ENCODE measurements at places on chromosomes 5 and 9.

DNA sequence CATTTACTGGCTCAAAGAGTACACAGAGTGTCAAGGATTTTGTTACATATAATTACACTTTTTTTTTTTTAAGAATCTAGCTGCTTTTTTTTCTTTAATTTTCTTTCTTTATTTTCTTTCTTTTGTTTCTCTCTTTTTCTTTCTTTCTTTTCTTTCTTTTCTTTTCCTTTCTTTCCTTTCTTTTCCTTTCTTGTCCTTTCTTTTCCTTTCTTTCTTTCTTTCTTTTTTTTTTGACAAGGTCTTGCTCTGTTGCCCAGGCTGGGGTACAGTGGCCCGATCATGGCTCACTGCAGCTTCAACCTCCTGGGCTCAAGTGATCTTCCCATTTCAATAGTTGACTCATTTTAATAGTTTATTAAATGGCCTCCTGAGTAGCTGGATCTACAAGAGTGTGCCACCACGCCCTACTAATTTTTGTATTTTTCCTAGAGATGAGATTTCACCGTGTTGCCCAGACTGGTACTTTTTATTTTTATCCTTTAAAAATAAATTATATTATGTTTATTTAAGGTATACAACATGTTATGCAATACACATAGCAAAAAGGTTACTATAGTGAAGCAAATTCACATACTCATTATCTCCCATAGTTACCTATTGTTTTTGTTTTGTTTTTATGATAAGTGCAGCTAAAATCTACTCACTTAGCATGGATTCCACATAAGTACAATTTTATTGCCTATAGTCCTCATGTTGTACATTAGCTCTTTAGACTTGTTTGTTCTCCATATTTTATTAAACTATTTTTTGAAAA lies 381.5 kb upstream of the KLF4 start:
- no peak for DNase-seq

GRCh38 chr5:157266286-157267007 lies 524 bp downstream of the CYFIP2 start:
- no peak for DNase-seq

- DNase-seq: no peak
Measured at GRCh38 chr5:154422298-154422697, 23.5 kb upstream of the SAP30L start.

DNA sequence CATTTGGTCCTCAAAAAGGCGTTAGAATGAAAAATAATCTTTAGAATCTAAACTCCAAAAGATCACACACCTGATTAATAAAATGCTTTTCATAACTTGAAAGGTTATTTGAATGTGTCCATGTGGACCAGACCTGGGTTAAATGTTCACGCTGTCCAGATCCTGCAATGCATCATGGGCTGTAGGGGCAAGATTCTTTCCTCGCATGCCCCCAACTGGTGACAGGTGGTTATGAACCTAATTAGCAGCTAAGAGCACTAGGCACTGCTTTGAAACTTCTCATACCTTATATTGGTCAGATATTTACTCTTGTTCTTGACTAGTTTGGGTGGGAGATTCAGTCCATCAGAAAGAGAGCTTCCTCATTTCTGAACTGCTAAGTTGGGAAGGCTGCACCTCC lies 19.3 kb upstream of the PIP5K1B start:
- no peak for DNase-seq

- DNase-seq: no peak
Measured at GRCh38 chr9:101376111-101376848, 8.5 kb downstream of the BAAT start.

GRCh38 chr5:157801-158200 lies 33.5 kb upstream of the LRRC14B start:
- no peak for DNase-seq

GRCh38 chr5:2574155-2574554 lies 177.3 kb downstream of the IRX2 start:
- no peak for DNase-seq

- no peak for DNase-seq
Measured at GRCh38 chr9:77011973-77012821, 7.3 kb upstream of the FOXB2 start.

GRCh38 chr9:120478208-120478607 lies 101.8 kb downstream of the CDK5RAP2 start:
- DNase-seq: no peak

- no peak for DNase-seq
Measured at GRCh38 chr5:68286612-68286912, 71.0 kb downstream of the PIK3R1 start.

DNA sequence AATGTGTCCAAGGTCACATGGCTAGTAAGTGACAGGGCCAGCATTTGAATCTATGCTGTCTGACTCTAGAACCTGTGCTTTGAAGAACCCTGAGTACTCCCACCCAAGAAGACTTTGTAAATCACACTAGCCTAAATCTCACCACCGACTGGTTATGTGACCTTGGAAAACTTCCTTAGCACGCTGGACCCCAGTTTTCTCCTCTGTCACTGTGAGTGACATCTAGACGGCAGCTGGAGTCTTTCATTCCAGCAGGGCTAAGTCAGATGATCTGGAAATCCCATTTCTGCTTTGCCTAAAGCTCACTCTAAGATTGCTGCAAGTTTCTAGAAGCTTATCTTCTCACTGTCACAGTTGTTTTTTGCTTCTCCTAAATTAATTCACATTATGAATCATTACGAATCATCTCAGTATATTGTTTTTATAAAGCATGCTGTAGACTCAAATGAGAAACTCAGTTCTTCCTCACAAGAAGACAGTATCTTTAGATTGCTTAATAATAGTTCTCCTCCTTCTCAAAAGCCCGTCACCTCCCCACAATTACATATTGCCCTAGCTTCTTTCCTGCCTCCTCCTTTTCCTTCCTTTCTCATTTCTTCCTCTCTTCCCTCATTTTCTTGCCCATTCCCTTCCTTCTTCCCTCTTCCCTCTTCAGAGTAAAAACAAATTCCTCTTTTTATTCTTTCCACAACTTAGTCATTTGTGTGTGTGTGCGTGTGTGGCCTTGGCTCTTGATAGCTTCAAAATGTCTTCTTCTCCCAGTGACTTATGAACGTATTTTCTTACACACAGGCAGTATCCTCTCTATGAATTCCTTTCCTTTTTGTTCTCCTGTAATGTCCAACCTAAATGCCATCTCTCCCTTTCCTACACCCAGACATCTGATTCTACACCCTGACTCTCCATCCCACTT lies 16.8 kb downstream of the ALDOB start:
- DNase-seq: no peak

DNA sequence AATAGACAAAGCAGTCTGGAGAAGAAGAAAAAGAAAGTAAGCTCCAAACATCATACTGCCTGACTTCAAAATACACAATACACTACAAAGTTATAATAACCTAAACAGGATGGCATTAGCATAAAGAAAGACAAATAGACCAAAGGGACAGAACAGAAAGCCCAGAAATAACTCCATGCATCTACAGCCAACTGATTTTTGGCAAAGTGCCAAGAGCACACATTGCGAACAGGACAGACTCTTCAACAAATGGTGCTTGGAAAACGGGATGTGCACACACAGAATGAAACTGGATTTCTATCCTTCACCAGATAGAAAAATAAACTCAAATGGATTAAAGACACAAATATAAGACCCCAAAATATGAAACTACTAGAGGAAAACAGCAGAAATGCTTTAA lies 66.6 kb upstream of the SPATA31E1 start:
- DNase-seq: no peak

- DNase-seq: no peak
Measured at GRCh38 chr9:135674977-135675376, 11.9 kb downstream of the LCN9 start.

GRCh38 chr9:98016137-98016680 lies 33.1 kb downstream of the ANP32B start:
- DNase-seq: no peak

- DNase-seq: no peak
Measured at GRCh38 chr9:71270554-71270953, 149.1 kb upstream of the TRPM3 start.

DNA sequence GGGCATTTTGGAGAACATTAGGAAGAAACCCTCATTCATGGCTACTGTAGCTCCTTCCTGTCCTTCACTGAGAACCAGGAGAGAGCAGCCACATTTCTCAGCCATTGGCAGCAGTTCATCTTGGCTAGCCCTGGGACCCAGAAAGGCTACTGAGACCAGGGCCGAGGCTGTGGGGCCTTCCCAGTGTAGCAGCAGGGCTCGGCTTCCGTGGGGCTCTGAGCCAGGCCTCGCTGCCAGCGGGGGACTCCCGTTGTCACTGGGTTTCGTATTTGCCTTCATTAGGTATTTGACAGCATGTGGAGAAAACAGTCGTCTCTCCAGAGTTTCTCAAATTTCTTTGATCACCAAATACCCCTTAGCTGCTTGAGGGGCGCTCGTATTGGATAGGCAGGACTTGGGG lies 37.3 kb upstream of the PRDM12 start:
- no peak for DNase-seq

- DNase-seq: no peak
Measured at GRCh38 chr5:139658928-139659667, 10.9 kb downstream of the CXXC5 start.

GRCh38 chr9:129038109-129038852 lies 1.9 kb downstream of the MIGA2 start:
- DNase-seq: no peak

- DNase-seq: no peak
Measured at GRCh38 chr5:98750693-98751092, 22.8 kb upstream of the RGMB start.

- DNase-seq: no peak
Measured at GRCh38 chr5:24161559-24161958, 483.2 kb downstream of the CDH10 start.

GRCh38 chr9:137028263-137029057 lies 423 bp upstream of the ABCA2 start:
- DNase-seq: no peak

DNA sequence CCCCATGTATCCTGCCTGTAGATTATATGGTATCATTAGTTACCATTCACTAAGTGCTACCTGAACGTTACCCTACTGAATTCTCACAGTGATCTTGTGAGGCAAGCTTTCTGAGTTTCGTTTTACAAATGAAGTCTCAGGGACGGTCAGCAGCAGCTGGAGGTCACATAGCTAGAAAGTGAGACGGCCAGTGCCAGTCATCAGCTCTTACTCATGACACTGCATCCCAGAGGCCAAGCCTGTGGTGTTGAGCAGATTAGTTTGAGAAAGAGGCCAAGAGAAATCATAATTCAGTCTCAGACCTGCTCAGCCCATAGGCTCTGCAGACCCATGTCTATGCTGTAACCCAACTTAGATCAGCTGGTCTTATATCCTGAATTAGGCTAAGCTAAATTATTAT lies 95.7 kb upstream of the EGFLAM start:
- no peak for DNase-seq

DNA sequence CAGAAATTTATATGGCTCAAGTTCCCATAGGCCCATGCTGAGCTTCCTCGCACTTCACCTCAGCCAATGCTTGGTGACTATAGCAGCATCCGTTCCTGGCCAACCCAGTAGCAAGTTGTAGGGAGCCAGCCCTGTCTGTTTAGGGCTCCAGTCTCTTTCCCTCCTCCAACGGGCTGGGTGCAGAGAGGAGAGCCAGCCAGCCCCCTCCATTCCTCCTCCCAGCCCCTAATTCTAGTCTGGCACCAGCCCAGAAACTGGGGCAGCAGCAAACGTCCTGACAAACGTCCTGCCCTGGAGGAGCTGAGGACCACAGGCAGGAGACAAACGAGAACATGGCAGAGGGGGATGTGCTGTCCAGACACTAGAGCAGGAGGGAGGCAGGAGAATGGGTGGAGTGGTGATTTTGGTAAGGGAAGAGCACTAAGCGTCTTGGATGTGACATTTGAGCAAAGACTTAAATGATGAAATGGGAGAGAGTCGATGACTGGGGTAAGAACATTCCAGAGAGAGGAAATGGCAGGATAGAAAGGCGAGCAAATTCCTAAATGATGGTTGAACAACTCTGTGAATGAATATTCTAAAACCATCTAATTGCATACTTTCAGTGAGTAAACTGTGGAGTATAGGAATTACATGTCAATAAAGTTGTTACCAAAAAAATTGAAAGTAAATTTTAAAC lies 222.5 kb upstream of the DAPK1 start:
- no peak for DNase-seq

DNA sequence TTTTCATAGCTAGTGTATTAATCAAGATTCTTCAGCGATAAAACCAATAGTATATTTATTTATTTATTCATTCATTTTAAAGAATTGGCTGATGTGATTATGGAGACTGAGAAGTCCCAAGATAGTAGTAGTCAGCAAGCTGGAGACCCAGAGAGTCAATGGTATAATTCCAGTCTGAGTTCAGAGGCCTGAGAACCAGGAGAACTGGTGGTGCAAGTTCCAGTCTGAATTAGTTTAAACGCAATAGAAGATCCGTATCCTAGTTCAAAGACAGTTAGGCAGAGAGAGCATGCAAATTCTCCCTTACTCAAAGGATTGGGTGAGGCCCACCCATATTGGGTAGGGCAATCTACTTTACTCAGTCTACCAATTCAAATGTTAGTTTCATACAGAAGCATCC lies 364.2 kb upstream of the RPS23 start:
- DNase-seq: no peak

DNA sequence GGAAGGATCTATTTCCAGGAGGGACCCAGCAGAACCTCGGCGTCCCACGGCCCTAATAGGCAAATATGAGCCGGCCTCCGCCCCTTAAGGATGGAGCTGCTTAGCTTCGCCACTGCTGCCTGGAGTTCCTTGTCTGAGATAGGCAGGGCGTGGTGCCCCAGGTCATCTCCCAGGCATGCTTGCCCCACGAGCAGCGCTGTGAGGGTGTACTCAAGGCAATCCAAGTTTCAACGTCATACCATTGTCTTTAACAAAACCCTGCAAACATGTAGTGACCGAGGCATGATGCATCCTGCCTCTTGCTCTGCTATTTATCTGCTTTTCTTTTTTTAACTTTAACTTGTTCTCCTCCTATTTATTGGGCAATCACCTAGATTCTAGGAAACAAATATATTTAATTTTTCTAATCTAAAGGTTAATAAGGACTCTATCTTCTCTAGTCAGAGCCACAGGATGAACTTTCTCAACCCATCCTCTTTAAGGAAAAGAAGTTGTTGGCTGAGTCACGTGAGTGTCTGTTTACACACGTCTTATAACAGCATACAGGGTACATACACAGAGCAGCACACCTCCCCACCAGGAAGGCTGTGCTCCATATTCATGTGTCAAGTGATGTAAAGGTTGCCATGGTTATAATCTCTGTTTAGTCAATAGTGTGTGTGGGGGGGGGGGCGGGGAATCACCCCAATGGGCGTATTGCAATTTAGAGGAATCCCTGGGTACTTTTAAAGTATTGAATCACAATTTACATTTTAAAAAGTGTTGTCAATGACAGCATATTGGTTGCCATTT lies 27.3 kb upstream of the ZSWIM6 start:
- DNase-seq: peak; percentile 42

- no peak for DNase-seq
Measured at GRCh38 chr5:132378580-132378979, 9.1 kb downstream of the SLC22A5 start.

- DNase-seq: peak; percentile 1
Measured at GRCh38 chr5:69368458-69369339, 621 bp downstream of the AK6 start.

- no peak for DNase-seq
Measured at GRCh38 chr5:91150636-91151035, 232.5 kb downstream of the ARRDC3 start.

DNA sequence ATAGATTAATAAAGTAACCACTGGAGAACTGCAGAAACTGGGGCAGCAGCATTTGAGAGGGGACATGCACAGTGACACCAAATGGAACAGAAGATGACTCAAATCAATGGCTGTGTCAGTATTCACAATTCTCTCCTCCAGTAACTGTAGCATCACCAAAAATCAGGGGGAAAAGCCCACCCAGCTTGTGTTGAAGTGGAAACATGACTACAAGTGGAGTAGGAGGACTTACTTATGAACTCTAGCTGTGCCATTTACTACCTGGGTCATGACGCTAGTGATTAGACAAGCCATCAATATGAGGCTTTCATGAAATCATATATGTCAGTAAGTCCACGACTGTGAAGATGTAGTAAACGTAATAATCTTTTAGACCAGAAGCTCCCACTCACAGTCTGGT lies 199.8 kb upstream of the PTGER4 start:
- DNase-seq: no peak
